ENCODE measurements at places on chromosomes 3 and 15.
A peak's percentile ranks its signal among the peaks of the same experiment; 100 is the strongest.

- no peak for DNase-seq
Measured at GRCh38 chr3:33777996-33778395, 20.4 kb upstream of the PDCD6IP start.

- no peak for DNase-seq
Measured at GRCh38 chr3:129341331-129342141, 62.9 kb downstream of the HMCES start.

DNA sequence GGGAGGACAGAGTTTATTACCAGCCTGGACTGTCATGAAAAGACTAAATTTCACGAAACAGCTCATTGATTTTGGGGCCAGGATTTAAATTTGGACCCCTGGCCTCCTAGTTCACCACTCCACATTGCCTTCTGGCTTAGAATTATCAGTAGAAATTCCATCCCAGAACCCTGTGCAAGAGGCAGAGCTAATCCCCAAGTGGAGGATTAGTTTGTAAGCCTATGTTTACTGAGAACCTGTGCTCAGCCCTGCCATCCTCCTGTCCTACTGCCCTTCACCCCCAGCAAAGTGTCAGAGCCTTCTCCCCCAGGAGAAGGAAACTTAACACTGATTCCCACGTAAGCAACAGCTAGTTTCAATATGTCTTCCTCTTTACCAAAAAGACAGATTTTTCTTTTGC lies 99.4 kb downstream of the SST start:
- DNase-seq: no peak

DNA sequence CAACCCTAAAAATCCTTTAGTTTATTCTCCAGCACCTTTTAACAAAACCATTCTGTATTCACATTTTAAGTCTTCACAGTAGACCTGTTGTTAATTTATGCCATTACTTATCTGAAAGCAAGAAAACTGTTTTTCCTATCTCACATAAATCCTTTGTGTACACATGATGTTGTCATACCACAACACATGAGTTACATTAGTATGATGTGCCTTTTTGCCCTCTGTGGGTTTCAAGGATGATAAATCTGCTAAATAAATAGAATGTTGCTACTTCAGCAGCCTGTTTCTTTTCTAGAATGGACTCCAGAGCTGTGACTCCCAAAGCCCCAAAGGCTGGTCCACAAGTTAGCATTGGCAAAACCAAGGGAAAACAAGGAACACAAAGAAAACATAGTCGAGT lies 151.6 kb downstream of the SERPINI1 start:
- no peak for DNase-seq

DNA sequence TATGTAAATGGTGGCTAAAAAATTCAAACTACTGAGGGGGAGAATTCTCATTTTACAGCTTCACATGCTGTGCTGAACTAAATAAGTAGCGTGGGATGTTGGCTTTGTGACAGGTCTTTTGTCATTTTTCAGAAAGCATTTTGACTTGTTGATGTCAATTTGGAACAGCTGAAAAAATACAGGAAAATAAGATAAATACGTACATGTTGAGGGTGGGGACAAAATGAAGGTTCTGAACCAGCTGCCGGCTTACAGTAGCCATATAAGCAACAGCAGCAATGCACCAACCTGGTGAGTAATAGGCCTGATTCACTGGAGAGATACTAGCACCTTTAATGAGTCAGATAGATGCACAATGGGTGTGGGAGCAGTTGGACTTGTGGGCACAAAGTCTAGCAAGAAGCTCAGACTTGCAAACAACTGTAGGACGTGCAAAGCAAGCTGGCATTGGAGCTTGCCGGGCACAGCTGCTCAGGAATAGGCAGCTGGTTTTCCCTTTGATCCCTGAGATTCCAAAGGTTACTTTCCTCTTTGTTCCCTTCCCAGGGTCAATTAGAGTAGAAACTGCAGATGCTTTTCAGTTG lies 12.9 kb downstream of the B3GNT5 start:
- DNase-seq: peak; percentile 90

DNA sequence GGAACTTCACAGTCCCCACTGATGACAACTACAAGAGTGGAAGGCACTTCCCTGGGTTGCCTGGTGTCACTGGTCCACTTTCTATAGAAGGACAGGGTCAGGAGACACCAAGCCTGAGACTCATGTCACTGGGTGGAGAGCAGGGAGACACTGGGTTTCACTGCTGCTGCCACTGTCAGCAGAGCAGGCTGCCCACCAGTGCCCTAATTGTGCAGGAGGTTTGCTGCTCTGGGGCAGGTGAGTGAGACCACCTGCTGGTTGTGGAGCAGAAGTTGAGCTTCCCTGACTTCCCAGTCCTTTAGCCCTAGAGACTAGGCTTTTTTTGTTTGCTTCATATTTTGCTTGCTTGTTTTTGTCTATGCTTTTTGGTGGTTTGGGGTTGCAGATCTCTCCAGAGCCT lies 528.4 kb upstream of the RGMA start:
- no peak for DNase-seq

- DNase-seq: no peak
Measured at GRCh38 chr15:68586274-68586961, 7.6 kb downstream of the CORO2B start.

- no peak for DNase-seq
Measured at GRCh38 chr3:14222900-14223594, 44.4 kb downstream of the LSM3 start.

DNA sequence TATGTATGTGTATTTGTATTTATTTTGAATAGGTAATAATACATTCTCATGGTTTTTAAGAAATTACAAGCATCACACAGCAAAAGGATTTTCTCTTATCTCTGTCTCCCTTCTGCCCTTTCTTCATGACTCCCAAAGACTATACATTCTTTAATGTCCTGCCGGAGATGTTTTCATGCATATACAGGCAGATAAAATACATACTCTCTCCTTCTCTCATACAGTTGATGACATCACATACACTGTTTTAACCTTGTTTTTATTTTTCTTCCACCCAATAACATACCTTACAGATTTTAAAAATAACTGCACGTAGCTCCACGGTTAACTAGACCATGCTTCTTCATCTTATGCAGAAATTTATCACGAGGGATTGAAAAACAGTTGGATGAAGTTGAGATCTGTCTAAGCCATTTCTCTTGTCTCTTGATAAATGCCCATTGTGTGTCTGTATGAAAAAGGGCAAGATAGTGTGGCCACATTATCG lies 249.8 kb downstream of the EDEM1 start:
- DNase-seq: no peak

Measured in NCI-H2081 (cell line).